Activated T-cell treated with anti-CD3 and anti-CD28 coated beads for 4 hours (primary cell): ENCODE measurements at places on chromosomes 4 and X.

DNA sequence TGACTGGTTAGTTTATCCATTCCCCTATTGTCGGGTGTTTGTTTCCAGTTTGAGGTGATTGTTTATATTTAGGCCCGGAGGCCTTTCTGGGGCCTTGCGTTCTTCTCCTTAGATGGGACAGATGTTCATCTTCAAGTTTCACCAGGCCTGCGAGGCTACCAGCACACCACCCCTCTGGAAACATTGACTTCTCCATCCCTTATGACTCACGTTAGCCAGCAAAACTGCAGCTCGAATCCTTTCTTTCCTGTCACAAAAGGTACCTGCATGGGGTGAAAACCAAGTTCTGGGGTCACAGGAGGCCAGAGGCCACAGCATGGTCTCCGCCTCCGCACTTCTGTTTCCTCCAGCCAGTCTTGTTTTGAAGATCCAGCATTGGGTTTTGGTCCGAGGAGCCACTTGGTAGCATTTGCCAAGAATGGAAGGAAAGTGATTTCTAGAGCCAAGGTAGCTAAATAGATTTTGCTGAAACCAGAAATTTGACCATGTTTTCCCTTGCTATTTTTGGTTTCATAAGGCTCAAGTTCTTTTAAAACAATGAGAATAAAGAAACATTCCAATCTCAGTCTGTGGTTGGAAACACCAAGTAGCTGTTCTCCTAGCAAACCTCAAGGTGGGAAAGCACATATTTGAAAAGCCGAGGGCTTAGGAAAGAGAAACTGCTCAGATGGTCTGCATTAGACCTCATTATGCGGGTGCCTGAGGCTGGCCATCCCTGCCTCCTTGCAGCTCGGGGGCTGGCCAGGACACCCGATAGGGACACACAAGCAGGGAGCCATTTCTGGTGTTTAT lies 5.6 kb downstream of the NYX start:
- no peak for DNase-seq

GRCh38 chr4:106529348-106530023 lies 160.9 kb upstream of the GIMD1 start:
- no peak for DNase-seq

DNA sequence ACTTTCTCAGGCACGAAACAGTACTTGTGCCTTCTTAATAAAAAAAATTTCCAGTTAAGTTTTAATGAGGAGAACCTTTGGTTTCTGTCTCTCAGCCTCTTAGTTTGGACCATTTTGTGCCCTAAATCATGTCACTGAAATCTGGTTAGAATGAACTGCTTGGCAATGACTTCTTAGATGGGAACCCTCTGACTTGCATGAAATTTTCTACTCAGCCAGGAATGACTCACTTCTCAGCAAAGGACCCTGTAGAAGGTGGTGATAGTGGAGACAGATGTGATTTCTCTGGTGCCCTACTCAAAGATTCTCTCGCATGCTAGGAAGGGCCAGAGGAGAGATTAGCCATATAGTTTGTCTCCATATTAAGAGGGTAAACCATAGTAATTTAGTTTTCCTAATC lies 50.5 kb downstream of the RASL11B start:
- no peak for DNase-seq

GRCh38 chr4:65367306-65367705 lies 303.0 kb downstream of the EPHA5 start:
- no peak for DNase-seq

DNA sequence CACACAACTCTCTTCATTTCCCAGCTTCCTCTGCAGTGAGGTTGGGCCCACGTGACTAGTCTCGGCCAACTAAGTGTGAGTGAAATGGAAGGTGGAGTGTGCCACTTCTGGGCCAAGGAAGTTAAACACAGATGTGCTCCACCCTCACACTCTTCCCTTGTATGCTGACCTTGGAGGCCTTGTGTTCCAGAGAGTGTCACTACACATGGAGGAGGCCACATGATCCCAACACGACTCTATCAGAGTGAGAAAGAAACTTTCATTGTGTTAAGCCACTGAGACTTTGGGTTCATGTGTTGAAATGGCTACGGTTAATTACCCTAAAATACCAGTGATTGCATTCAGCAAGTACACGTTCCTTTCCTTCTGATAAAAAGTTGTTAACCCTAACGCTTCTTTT lies 55.1 kb downstream of the TBC1D9 start:
- no peak for DNase-seq

GRCh38 chrX:18616688-18617406 lies 55.1 kb downstream of the RS1 start:
- DNase-seq, result no peak

DNA sequence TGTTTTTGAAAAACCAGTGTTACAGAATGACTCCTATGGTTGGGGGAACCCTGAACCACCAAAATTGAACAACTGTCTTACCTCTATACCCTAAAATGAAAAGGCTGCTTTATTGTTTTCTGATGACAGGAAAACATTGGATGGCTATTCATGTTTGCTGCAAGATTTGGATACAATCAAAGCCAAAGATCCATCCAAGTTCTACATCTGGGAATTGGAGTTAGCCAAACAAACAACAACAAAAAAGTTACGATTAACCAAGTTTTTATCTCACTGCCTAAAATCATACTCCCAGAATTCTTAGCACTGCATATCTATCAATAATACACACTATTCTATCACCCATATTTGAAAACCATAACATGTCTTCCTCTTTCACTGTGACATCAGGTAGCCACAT lies 349.7 kb upstream of the SLC7A11 start:
- no peak for DNase-seq

DNA sequence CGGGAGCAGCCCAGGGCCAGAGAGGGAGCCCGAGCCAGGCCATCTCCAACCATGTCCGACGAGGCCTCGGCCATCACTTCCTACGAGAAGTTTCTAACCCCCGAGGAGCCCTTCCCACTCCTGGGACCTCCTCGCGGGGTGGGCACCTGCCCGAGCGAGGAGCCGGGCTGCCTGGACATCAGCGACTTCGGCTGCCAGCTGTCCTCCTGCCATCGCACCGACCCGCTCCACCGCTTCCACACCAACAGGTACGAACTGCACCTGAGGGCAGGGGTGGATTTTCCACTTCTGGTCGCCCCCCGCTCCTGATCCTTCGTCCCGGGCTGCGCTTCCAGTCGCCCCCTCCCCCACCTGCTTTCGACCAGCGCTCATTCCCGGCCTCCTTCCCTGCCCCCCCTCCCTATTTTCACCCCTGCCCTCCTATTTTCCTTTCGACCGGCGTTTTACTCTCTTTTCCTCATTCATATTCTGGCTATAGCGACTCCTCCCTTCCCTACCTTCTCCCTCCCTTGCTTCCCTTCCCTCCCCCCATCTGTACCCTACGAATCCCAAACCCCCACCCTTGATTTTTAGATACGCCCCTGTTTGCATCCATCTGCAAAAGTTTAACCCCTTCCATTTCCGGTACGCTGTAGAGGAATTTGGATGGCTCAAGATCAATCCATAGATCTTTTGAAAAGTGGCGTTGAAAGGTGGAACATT lies 633 bp downstream of the FAM199X start:
- DNase-seq, result no peak

DNA sequence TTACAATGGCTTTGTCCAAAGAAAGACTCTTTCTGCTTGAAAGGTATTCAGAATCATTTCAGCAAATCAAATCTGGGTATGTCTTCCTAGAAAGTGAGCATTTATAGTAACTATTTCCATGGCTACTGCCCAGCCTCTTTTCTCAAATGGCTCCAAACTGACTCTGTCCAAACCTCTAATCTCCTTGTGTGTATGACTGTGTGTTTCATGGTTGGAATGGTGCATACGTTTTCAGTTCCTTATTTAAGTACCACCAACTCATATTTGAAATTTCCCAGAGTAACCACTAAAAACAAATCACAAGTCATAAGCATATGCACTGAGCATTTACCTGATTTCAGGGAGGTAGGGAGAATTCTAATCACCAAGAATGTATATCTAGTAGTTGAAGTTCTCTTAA lies 106.0 kb downstream of the TMEM144 start:
- no peak for DNase-seq

- no peak for DNase-seq
These were observed 169.7 kb downstream of the COL4A6 start for GRCh38 chrX:108268434-108269080.

DNA sequence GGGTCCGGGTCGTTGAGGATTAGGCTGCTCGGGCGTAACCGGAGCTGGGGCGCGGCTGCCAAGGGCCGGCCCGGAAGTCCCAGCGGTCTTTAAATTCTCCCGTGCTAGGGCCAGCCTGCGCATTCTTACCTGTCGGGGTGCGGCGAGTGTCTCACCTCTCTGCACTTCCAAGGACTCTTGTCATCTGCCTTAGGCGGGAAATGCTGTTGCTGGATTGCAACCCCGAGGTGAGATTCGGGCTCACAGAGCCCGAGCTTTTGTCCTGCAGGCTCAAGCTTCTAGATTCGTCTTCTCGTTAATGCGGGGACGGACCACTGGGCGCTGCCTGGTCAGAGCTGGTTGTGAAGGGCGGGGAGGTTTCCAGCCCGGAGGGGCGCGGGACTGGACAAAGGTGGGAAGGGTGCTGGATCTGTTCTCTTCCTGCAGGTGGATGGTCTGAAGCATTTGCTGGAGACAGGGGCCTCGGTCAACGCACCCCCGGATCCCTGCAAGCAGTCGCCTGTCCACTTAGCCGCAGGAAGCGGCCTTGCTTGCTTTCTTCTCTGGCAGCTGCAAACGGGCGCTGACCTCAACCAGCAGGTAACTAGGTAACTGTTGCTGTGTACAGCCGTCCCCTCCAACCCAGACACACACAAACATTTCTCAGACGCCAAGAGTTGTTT lies at the start of gene ANKRD37:
TSS of gene ANKRD37 (plus strand) at position 118 of the 662 bp plus-strand sequence. CDS start at position 201, 83 bp downstream.
- no peak for DNase-seq

DNA sequence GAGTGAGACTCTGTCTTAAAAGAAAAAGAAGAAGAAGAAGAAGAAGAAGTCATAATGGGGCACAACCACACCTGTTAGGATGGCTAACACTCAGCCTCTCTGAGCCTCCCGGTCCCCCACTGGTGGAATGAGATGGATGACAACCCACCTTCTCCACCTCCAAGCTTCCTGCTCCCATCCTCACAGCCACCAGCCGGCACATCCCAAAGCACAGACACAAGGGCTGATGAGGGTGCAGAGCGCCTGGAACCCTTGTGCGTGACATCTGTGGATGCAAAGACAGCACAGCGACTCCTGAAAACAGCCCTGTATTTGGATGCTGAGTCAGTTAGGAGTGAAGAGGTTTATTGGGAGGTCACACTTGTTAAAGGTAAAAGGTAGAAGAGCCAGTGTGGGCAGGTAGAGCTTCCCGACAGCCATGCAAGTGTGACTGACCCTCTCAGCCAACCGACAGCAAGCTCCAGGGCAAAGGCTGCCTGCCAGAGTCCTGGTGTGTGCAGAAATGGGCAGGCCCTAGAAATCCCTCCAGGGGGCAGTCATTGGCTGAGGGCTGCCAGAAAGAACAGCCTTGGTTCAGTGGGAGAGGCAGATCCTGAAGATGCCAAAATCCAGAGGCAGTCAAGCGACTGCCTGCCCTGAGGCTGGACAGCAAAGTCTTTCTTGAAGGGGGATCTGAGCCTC lies 26.6 kb upstream of the MAN2B2 start:
- no peak for DNase-seq

- no peak for DNase-seq
These were observed 31.2 kb downstream of the PIGG start for GRCh38 chr4:530017-530781.

GRCh38 chrX:70444946-70445656 lies 466 bp downstream of the DLG3 start:
- DNase-seq, result no peak

- no peak for DNase-seq
These were observed 239.9 kb downstream of the MAML3 start for GRCh38 chr4:139913995-139914598.

DNA sequence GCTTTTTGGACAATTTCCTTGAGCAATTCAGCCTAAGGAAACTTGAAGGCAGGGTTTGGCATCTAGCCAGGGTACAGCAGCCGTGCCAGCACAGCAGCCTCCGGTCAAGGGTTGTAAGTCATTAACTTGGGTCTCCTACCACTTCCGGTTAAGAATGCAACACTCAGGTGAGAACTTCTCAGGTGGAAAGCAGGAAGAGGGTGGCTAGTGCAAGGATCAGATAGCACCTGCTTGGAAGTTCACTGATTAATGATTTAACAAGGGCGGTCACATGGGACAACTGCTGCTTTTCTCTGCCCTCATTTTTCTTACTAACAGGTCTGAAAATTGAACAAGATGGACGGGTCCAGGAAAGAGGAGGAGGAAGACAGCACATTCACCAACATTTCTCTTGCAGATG lies 30.1 kb upstream of the SCOC start:
- no peak for DNase-seq

DNA sequence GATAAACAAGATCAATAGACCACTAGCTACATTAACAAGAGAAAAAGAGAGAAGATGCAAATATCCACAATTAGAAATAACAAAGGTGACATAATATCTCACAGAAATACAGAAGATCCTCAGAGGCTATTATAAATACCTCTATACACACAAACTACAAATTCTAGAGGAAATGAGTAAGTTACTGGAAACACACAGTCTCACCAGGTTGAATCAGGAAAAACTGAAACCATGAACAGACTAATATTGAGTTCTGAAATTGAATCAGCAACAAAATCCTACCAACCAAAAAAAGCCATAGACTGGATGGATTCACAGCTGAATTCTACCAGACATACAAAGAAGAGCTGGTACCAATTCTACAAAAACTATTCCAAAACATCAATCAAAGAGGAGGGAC lies 211.8 kb upstream of the CPEB2 start:
- no peak for DNase-seq

DNA sequence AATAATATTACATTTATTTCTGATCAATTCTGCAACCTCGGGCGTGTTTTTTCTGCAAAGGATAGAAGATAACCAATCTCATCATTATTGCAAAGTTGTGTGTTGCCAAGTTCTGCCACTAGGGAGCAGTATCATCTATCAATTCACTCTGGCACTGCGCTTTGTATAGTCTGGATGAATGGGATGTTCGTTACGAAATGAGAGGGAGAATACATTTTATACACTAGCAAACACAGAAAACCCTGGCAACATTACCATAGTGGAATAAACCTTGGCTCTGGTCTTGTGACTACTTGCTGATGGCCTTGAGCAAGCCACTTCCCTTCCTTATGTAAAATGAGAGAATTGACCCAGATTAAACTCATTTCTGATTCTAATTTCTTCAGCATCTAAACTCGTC lies 97.5 kb upstream of the ZNF518B start:
- DNase-seq, result peak; percentile 25

- no peak for DNase-seq
These were observed 448 bp downstream of the TLL1 start for GRCh38 chr4:165873298-165874071.

DNA sequence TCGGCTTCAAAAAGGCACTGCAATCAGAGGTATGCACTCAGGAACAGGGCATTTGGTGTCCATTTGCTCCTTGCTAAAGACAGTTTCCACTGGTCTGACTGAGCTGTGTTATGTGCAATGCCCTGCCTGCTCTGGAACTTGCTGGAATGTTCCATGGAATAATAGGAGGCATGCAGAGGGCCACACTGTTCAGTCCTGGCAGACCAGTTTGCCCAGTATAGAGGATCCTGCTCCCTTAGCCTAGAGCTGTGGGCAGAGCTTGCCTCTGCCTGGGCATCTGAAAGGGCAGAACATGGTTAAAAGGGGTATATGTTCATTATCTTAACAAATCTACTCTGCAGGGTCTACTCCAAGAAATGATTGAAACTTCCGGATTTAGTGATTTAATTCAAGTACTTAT lies 27.8 kb upstream of the CD99L2 start:
- DNase-seq, result no peak
